Mesenchymal stem cell (in vitro differentiated cells and primary cell): ENCODE measurements at places on chromosomes 1 and 21.
A peak's percentile ranks its signal among the peaks of the same experiment; 100 is the strongest.

- peak within 1 kb of the TSS; percentile 97 for H3K4me3 ChIP-seq
- H3K27me3 ChIP-seq, result no peaks in the 10 kb centered on the region
- peak within 1 kb of the TSS; percentile 88 for H3K27ac ChIP-seq
- peaks cover 44% of the 10 kb centered on the region for H3K4me1 ChIP-seq
- H3K36me3 ChIP-seq, result no peaks in the 10 kb centered on the region
- DNase-seq, result peak; percentile 84
Observed at GRCh38 chr1:150974580-150975478, at the start of gene CERS2. TSS of gene CERS2 (minus strand) at chr1:150974835. CDS start at chr1:150969090, 5,745 bp downstream.

GRCh38 chr1:172646653-172647052 is 12.2 kb upstream of the FASLG start:
- H3K27me3 ChIP-seq, result no peaks in the 10 kb centered on the region
- H3K4me3 ChIP-seq, result no peak overlapping the region
- no peak for DNase-seq
- H3K27ac ChIP-seq, result no peak overlapping the region
- H3K4me1 ChIP-seq, result peaks cover 6% of the 10 kb centered on the region

DNA sequence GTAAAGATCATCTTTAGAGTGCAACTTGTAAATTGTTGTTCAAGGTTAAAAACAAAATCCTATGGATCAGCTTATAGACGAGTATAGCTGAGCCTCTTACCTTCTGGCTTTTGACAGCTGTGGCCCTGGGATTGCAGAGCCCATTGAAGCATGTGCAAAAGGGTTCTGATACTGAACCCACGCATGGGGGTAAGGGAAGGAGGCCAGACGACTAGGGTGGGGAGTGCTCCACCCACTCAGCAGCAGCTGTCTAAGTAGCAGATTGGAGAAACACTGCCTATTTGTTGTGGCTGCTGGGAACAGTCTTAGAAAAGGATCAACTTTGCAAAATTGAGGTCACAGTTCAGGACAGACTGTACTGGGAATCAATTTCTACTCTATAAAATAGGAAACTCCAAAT is 16.1 kb downstream of the CD101 start:
- no peaks in the 10 kb centered on the region for H3K36me3 ChIP-seq
- H3K4me3 ChIP-seq, result no peak overlapping the region

GRCh38 chr1:165354739-165355138 is 1.8 kb downstream of the LMX1A start:
- no peak for DNase-seq
- peaks cover 16% of the 10 kb centered on the region for H3K4me1 ChIP-seq
- H3K27ac ChIP-seq, result no peak overlapping the region
- H3K27me3 ChIP-seq, result peaks cover 89% of the 10 kb centered on the region
- H3K36me3 ChIP-seq, result no peaks in the 10 kb centered on the region

GRCh38 chr1:231612393-231613089 is 14.0 kb upstream of the DISC1 start:
- H3K4me3 ChIP-seq, result no peak overlapping the region
- DNase-seq, result no peak
- H3K27me3 ChIP-seq, result peaks cover 6% of the 10 kb centered on the region
- H3K27ac ChIP-seq, result no peak overlapping the region

DNA sequence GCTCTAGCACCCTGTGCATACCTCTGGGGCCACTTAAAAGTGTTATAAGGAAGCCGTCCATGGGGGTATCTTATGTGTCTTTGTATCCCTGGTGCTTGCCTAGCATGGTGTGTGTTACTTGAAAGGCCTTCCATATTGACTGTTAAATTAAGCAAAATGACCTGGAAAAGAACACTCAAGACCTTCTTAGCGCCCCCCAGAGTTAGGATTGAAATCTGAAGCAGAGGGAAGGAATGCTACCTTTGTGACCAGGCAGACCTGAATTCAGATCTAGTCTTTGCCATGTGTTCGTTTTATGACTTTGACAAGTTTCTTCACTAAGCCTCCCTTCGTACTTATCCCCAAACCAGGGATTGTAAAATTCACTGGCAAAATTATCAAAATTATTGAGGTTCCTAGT is 59.9 kb downstream of the SLC22A15 start:
- H3K27me3 ChIP-seq, result no peaks in the 10 kb centered on the region
- H3K4me1 ChIP-seq, result no peaks in the 10 kb centered on the region
- H3K27ac ChIP-seq, result no peak overlapping the region
- H3K36me3 ChIP-seq, result peaks cover 2% of the 10 kb centered on the region

DNA sequence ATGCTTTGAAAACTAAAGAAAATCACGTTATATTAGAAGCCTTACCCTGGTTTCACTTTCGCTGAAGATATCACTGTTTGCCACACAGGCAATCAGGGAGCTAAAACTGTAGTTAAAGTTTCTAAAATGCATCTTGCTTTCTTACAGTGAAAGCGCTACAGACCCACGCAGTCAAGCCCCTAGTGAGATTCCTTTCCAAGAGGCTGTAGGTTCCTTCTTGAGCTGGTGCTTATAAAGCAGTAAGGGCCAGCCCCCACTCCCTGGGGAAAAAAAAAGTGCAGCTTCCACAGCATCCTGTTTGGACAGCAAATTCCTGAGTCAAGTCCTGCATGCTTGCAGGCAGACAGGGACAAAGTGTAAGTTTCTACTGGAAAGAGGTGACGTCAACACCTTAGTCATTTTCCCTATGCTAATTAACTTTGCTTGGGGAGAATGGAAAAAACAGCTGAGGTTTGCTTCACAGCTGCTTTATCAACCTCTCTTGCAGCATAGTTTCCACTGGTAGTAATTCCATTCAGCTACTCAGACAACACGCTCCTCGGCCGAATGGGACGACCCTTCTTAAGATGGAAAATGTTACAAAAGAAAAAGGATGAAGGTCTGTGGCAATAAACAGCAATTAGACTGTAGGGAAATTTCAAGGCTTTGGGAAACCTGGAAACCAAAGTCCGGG is 14.7 kb upstream of the KCNE1 start:
- peak overlapping the region; percentile 97 for H3K27ac ChIP-seq

DNA sequence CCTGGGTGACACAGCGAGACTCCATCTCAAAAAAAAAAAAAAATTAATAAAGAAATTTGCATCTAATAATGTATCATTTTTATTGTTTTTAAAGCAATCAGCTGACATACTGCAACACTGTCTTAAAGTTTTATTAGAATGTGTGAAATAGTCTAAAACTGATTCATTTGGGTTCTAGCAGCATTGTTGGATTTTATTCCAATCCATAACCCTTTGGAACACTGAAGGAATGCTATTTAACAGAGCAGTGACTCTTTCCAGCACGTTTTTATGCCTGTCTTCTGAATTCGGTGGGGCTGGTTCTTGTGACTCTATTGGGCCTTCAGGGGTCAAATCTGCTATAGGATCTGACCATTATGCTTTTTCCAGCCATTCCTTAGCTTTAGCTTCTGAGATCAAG is 18.2 kb upstream of the FMO4 start:
- H3K4me1 ChIP-seq, result no peaks in the 10 kb centered on the region
- H3K36me3 ChIP-seq, result no peaks in the 10 kb centered on the region
- no peaks in the 10 kb centered on the region for H3K27me3 ChIP-seq
- no peak for DNase-seq
- H3K4me3 ChIP-seq, result no peak overlapping the region

GRCh38 chr1:227734856-227735538 is at the start of the genes JMJD4 and SNAP47:
TSS of gene JMJD4 (minus strand) at chr1:227735302. CDS start at chr1:227735273, 29 bp downstream.
TSS of gene SNAP47 (plus strand) at chr1:227735435. CDS start at chr1:227747737, 12,302 bp downstream.
- H3K36me3 ChIP-seq, result peaks cover 45% of the 10 kb centered on the region
- DNase-seq, result peak; percentile 91
- no peaks in the 10 kb centered on the region for H3K27me3 ChIP-seq
- H3K27ac ChIP-seq, result no peak within 1 kb of the TSS
- peaks cover 41% of the 10 kb centered on the region for H3K4me1 ChIP-seq
- H3K4me3 ChIP-seq, result peak within 1 kb of the TSS; percentile 97

- H3K4me1 ChIP-seq, result peaks cover 7% of the 10 kb centered on the region
- H3K36me3 ChIP-seq, result no peaks in the 10 kb centered on the region
- no peak for DNase-seq
- H3K4me3 ChIP-seq, result no peak overlapping the region
- no peaks in the 10 kb centered on the region for H3K27me3 ChIP-seq
Observed at GRCh38 chr1:40704817-40705733, 13.6 kb downstream of the NFYC start.

DNA sequence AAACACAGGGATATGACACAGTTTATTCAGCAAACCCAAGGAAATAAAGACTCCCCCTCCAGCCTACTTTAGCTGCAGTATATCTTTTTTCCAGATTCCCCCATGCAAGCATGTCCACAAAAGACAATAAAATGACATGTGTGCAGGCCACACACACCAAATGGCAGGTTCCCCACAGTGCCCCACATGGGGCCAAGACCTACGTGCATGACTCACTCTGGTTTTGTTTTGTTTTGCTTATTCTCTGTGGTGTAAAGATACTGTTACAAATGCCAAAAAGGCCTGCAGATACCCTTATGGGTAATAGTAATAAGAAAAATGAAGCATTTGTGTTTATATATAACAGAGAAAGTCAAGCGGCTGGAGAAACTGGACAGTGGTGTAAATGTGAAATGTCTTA is 71.6 kb downstream of the RD3 start:
- H3K27me3 ChIP-seq, result no peaks in the 10 kb centered on the region
- H3K4me1 ChIP-seq, result peaks cover 5% of the 10 kb centered on the region
- no peak overlapping the region for H3K4me3 ChIP-seq
- no peaks in the 10 kb centered on the region for H3K36me3 ChIP-seq

DNA sequence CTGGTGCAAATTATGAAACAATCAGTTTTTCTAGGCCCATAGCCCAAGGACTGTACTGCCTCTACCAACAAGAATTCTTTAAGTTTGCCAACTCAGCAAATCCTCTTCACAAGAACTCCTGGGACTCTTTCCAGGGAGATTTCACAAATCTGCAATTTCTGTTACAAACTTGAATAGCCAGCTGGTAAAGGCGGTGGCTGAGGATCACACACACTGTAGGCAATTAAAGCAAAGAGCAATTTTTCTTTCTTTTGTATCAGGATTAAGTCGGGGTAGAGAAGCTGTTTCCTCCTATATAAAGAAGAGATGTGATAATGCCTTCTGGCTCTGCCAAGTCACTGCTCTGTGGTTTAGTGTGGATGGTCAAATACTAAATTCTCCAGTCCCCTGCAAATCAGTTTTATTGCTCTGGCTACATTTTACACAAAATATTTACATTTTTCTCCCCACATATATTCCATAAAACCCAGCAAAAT is 1.7 kb downstream of the ALDH9A1 start:
- peaks cover 1% of the 10 kb centered on the region for H3K4me1 ChIP-seq
- H3K27me3 ChIP-seq, result peaks cover 6% of the 10 kb centered on the region
- H3K36me3 ChIP-seq, result peaks cover 3% of the 10 kb centered on the region
- no peak overlapping the region for H3K4me3 ChIP-seq

GRCh38 chr1:185776522-185776921 is 42.3 kb downstream of the HMCN1 start:
- no peak overlapping the region for H3K4me3 ChIP-seq
- peaks cover 2% of the 10 kb centered on the region for H3K4me1 ChIP-seq
- no peaks in the 10 kb centered on the region for H3K36me3 ChIP-seq
- no peaks in the 10 kb centered on the region for H3K27me3 ChIP-seq
- DNase-seq, result no peak

DNA sequence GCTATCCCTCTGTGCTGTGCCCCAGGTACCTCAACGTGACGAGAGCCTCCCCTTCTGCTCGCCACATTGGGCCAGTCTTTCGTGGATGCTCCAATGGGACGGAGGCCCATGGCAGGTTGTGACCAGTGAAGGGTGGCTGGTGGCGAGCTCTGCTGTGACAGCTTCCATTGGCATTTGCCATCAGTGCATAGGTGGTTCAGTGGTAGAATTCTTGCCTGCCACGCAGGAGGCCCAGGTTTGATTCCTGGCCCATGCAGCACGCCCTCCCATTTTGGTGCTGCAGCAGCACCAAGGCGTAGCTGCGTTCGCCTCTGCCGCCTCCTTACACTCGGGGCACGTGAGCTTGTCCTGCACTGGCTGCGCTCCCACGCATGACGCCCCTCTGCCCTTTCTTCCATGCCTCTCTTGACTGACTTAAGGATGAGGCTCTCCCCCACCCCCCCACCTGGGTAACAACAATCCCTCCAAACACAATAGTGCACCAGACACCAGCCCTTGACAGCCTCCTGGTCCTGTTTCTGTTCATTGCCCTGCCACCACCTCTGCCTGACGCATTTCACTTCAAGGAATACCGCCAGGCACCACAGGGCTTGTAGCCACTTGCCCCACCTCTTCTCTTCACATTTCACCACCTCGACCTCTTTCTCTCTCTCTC is 24.7 kb upstream of the FCGR2A start:
- H3K4me1 ChIP-seq, result no peaks in the 10 kb centered on the region
- H3K27ac ChIP-seq, result no peak overlapping the region
- no peak overlapping the region for H3K4me3 ChIP-seq
- peaks cover 46% of the 10 kb centered on the region for H3K27me3 ChIP-seq
- H3K36me3 ChIP-seq, result no peaks in the 10 kb centered on the region

DNA sequence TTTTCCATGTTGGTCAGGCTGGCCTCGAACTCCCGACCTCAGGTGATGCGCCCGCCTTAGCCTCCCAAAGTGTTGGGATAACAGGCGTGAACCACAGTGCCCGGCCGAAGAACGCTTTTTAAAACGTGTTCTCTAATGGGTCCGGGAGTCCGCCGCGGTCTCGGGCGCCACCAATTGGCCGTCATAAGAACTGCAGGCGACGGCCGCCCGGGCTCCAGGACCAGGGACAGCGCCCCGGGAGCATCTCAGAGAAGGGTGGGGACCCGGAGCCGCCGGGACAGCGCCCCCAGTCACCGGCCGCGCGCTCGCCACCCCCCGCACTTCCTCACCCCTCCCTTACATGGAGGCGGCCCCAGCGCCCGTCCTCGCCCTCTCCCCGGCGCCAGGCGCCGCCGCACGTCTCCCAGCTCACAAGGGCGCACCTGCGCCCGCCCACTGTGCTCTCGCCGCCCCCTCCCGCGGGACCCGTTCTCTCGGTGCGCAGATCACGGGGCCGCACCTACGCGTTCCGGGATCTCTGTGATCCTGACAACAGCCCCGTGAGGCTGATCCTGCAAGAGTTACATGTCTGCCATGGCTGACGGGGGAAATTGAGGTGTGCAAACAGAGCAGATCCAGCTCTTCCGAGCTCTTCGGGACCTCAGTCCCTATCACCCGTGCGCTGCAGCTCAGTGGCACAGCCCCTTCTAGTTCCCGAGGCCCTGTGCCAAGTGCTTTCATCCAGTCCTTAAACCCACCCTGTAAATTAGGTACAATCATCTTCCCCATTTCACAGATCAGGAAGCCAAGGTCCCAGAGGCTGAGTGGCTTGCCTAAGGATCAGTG is 9.8 kb downstream of the RAP1GAP start:
- H3K27ac ChIP-seq, result no peak overlapping the region
- peaks cover 59% of the 10 kb centered on the region for H3K27me3 ChIP-seq
- H3K4me1 ChIP-seq, result peaks cover 5% of the 10 kb centered on the region
- no peak overlapping the region for H3K4me3 ChIP-seq

DNA sequence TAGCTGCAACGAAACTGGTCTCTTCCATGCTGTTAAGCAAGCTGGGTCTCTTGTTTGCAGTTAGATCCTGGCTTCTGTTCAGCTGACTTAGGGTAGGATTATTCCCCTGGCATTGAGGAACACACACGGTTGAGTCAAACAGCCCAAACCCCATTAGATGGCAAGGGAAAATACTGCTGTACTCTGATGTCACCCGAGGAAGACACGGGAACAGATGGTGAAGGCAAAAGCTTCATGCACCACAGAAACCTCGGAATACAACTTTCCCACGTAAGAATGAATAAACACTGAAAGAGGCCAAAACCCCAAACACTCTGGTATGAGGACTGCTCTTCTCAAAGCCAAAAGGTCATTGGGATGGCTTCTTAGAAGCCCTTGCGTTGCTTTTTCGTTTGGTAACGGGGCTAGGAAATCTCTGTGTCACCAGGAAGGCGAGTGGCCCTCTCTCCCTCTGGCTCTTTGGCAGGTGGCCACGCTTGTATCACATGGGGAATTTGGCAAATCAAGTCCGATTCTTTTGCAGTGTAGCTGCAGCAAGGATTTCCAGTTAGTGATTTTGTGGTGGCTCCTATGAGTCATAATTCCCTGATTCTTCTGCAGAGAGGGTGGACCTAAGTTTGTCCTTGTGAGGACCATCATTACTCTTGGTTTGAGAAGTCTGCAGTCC is 16.7 kb upstream of the LYST start:
- no peak overlapping the region for H3K4me3 ChIP-seq
- no peaks in the 10 kb centered on the region for H3K27me3 ChIP-seq
- DNase-seq, result peak; percentile 99
- no peak overlapping the region for H3K27ac ChIP-seq
- peaks cover 6% of the 10 kb centered on the region for H3K4me1 ChIP-seq
- no peaks in the 10 kb centered on the region for H3K36me3 ChIP-seq
